Foreskin keratinocyte (primary cell): ENCODE measurements at places on chromosomes 13 and 19.

GRCh38 chr13:54953786-54954185, 1925.2 kb downstream of the OLFM4 start:
- peak; percentile 55 for DNase-seq

GRCh38 chr19:44367024-44367423, 10.5 kb upstream of the ZNF112 start:
- DNase-seq: no peak

DNA sequence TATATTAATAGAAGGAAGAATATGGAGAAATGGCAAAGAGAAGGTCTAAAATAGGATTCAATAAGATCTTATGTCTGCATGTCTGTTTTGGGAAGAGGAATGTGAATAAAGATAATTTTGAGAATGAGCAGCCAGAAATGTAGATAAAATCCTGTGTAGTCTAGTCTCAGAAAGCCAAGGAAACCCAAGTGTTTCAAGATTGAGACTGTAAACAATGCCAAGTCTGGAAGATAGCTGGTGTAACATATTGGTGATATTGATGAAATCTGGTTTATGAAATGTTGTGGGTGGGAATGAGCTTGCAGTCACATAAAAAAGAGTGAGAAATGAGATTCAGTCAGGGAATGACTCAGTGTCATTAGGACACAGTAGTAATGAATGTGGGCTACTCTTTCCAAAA, 1180.3 kb upstream of the PCDH20 start:
- no peak for DNase-seq

DNA sequence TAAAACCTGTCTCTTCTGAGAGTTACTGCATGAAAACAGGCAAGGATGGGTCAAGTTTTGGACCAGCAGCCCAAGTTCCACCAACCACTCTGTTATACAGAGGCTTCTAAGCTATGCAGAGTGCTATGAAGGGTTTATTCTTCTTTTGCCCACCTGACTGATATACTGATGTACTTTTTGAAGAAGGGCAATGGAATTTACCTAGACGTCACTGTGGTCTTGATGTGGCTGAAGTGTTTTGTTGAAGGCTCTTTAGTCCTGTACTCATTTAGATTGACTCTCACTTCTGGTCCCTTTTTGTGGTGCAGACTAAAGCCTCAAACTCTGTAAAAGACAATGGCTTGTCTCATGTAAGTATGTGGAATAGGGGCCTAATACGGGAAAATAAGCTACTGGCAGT, 92.0 kb downstream of the DGKH start:
- no peak for DNase-seq

DNA sequence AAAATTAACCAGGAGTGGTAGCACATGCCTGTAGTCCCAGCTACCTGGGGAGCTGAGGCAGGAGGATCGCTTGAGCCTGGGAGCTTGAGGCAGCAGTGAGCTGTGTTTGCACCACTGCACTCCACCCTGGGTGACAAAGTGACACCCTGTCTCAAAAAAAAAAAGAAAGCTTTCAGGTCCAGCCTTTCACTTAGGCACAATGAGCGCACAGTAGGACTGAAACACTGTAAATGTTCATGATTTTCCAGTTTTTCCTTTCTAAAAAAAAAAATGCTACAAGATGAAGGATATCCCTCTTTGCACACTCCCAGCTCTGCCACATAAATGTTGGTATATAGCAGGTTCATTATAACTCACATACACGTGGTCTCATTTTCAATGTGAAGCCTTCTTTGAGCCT, 17.9 kb downstream of the ZNF114 start:
- DNase-seq: no peak

DNA sequence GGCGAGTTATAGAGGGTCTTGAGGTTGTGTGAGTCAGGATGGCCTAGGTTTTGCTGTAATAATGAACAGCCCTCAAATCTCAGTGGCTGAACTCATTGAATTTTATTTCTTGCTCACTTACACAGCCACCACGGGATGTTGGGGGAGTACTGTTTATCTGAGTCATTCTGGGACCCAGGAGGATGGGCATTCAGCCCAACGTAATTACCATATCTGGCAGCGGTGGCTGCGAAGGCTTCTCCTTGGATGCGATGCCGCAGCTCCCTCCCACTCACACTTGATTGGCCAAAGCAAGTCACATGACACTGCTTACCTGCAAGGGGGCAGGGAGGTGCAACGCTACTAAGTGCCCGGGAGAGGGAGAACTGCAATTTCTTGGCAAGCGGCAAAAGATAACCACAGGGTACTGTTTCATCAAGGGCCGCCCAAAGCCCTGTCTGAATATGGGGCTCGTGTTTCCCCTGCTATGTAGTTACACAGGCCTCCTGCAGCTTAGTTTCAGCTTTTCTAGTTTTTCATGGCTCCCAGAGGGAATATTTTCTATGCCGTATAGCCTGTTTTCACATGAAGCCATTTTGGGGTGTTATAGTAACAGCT, 19.9 kb downstream of the ZSWIM9 start:
- peak; percentile 49 for DNase-seq
